ENCODE measurements at places on chromosomes 6 and 20.

DNA sequence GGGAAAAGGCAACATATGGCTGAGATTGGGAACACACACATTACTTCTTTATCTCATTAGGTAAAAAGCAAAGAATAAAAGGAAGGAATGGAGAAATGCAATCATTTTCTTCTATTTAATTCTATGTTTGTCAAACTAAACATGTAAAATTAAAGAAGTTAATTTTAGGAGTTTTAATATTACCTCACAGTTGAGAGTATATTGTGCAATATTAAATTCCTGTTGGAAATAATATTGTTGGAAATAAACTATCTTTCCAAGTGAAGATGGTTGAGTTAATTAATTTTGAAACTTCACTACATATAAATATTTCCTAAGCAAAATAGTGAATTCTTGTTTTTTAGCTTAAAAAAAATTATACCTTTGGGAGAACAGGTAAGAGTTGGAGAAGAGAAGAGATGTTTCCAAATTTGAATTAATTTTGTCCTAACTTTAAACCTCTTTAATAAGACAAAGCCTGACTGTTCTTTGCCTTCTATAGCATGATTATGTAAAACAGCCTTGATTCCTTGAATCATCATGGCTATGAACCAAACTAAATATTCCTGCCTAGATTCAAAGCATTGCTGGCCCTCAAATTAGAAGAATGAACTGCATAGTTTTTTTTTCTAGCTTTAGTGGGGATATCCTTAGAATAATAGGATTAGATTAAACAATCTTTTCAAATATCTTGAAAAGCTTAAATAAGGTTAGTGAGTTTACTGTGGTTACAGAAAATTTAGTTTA, 1349.1 kb upstream of the ADGRB3 start:
- H3K27me3 ChIP-seq: no peaks in the 10 kb centered on the region
- H3K27ac ChIP-seq: no peak overlapping the region
- no peak overlapping the region for H3K4me3 ChIP-seq
- no peaks in the 10 kb centered on the region for H3K36me3 ChIP-seq
- no peak for DNase-seq

GRCh38 chr6:48614326-48614725, 503.3 kb upstream of the PTCHD4 start:
- DNase-seq: no peak
- H3K27ac ChIP-seq: no peak overlapping the region
- H3K27me3 ChIP-seq: no peaks in the 10 kb centered on the region
- no peaks in the 10 kb centered on the region for H3K36me3 ChIP-seq
- no peak overlapping the region for H3K4me3 ChIP-seq

DNA sequence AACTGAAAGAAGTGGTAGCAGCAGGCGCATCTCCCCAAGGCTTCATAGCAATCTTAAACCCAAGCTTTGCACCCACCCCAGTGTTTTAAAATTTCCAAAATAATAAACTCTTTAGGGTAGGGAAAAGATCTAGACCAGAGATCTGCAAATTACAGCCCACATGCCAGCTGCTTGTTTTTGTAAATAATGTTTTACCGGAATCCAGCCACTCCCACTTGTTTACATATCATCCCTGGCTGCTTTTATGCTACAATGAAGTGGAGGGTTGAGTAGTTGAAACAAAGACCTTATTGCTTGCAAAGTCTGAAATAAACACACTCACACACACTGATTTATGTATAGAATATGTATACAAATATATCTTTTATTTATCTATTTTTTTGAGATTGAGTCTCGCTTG, 30.0 kb downstream of the SLX4IP start:
- H3K4me3 ChIP-seq: no peak overlapping the region
- peaks cover 22% of the 10 kb centered on the region for H3K36me3 ChIP-seq
- no peaks in the 10 kb centered on the region for H3K4me1 ChIP-seq
- H3K27ac ChIP-seq: no peak overlapping the region
- no peaks in the 10 kb centered on the region for H3K27me3 ChIP-seq
- DNase-seq: no peak

- DNase-seq: peak; percentile 75
- no peak overlapping the region for H3K4me3 ChIP-seq
Measured at GRCh38 chr20:62500237-62500864, 24.6 kb upstream of the GATA5 start.

- peaks cover 18% of the 10 kb centered on the region for H3K36me3 ChIP-seq
- no peak overlapping the region for H3K27ac ChIP-seq
- H3K27me3 ChIP-seq: no peaks in the 10 kb centered on the region
- H3K4me1 ChIP-seq: no peaks in the 10 kb centered on the region
Measured at GRCh38 chr6:35018746-35019145, 122.4 kb downstream of the TCP11 start.

DNA sequence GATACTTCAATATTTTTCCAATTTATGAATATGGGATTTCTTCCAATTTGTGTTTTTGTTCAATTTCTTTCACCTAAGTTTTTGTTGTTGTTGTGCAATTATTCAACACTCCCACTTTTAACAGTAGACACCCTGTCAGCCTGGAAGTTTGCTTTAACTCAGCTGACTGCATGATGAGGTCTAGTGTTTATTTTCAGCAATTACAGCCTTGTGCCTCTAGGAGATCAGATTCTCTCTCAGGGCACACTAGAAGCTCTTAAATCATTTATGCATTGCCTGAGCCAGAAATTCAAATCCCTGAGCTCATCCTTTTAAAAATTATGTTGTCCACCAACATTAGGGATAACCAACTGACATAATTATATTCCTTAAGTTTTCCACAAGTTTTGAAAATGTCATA, 85.7 kb downstream of the MRAP2 start:
- no peaks in the 10 kb centered on the region for H3K27me3 ChIP-seq
- H3K4me1 ChIP-seq: no peaks in the 10 kb centered on the region
- DNase-seq: no peak

- H3K36me3 ChIP-seq: no peaks in the 10 kb centered on the region
- no peak for DNase-seq
- no peaks in the 10 kb centered on the region for H3K4me1 ChIP-seq
Measured at GRCh38 chr6:25669413-25669812, 17.4 kb downstream of the SCGN start.

DNA sequence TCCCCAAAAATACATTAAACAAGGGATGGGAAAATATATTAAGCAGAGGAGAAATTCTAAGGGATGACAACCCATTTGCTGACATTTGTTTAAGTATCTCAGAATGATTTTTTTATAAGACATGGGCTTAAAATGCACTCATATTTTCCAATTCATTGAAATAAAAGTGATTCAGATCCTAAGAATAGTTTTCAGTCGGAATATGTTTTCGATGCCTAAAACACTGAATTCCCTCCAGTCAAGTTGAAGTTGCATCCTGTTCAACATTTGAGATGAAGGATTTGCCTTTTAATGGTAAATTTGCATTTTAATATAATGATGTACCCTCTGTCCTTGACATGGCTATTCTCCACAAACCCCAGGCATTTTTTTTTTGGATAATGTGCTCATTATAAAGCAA, 79.3 kb downstream of the PTCHD4 start:
- peaks cover 8% of the 10 kb centered on the region for H3K4me1 ChIP-seq
- H3K4me3 ChIP-seq: no peak overlapping the region
- DNase-seq: no peak
- H3K36me3 ChIP-seq: no peaks in the 10 kb centered on the region
- H3K27me3 ChIP-seq: no peaks in the 10 kb centered on the region

- peaks cover 75% of the 10 kb centered on the region for H3K4me1 ChIP-seq
- no peak overlapping the region for H3K4me3 ChIP-seq
- H3K27me3 ChIP-seq: no peaks in the 10 kb centered on the region
- peaks cover 65% of the 10 kb centered on the region for H3K36me3 ChIP-seq
Measured at GRCh38 chr6:159996087-159996622, 27.3 kb downstream of the IGF2R start.

GRCh38 chr20:564192-564591, 20.6 kb upstream of the CSNK2A1 start:
- H3K36me3 ChIP-seq: no peaks in the 10 kb centered on the region
- DNase-seq: no peak
- no peak overlapping the region for H3K4me3 ChIP-seq
- no peak overlapping the region for H3K27ac ChIP-seq
- peaks cover 14% of the 10 kb centered on the region for H3K27me3 ChIP-seq

DNA sequence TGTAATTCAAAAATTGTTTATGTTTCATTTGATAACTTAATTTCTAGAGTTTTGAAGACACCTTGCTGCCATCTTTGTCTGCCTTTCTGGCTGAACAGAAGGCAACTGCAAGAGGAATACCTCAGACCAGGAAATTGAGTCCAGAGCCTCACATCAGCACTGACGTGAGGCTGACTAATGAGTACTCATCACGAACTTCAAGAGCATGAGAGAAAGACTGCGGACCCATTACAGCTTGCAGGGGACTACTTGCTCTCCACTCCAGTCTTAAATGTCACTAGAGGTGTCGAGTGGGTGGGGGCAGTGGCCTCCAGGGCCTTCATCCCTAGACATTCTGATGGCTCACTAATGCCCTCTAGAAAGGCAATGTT, 109.5 kb upstream of the SSTR4 start:
- peaks cover 21% of the 10 kb centered on the region for H3K4me1 ChIP-seq
- H3K36me3 ChIP-seq: no peaks in the 10 kb centered on the region

- H3K27ac ChIP-seq: no peak overlapping the region
- DNase-seq: no peak
- H3K4me3 ChIP-seq: no peak overlapping the region
- no peaks in the 10 kb centered on the region for H3K27me3 ChIP-seq
- no peaks in the 10 kb centered on the region for H3K36me3 ChIP-seq
- no peaks in the 10 kb centered on the region for H3K4me1 ChIP-seq
Measured at GRCh38 chr6:155373276-155373675, 59.0 kb upstream of the TFB1M start.

- DNase-seq: no peak
- no peak overlapping the region for H3K4me3 ChIP-seq
- no peak overlapping the region for H3K27ac ChIP-seq
Measured at GRCh38 chr6:87710090-87710489, 8.1 kb upstream of the AKIRIN2 start.

DNA sequence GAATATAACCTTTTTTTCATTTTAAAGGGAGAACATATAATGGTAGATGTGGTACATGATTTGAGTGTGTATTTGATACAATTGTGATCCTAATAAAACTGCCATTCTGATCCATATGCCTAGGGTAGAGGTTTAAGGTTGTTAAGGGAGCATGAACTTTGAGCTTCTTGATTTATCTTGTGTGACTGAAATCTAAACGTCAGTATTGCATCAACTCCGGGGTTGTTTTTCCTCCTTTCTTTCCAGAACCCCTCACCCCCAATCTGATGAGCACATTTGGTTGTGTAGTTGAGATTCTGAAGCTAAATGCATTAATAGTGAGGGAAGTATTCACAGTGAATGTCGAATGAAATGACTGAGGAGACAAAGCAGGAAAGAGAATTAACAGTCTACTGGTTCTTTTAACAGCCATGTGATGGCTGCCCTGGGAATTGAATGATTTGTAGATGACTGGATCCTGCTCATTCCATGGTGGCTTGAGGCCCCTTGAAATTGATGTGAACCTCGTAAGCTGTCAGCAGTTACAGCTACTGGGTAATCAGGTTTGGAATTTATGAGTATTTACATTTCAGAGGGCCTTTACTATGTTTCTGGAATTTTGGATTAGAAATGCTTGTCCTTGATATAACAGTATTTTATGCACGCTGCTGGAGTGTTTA, 44.8 kb downstream of the FARS2 start:
- no peaks in the 10 kb centered on the region for H3K27me3 ChIP-seq
- H3K36me3 ChIP-seq: no peaks in the 10 kb centered on the region
- no peaks in the 10 kb centered on the region for H3K4me1 ChIP-seq

GRCh38 chr6:1228754-1229191, 83.1 kb upstream of the FOXQ1 start:
- H3K36me3 ChIP-seq: no peaks in the 10 kb centered on the region
- H3K27me3 ChIP-seq: peaks cover 7% of the 10 kb centered on the region
- no peaks in the 10 kb centered on the region for H3K4me1 ChIP-seq
- no peak overlapping the region for H3K27ac ChIP-seq
- no peak for DNase-seq

DNA sequence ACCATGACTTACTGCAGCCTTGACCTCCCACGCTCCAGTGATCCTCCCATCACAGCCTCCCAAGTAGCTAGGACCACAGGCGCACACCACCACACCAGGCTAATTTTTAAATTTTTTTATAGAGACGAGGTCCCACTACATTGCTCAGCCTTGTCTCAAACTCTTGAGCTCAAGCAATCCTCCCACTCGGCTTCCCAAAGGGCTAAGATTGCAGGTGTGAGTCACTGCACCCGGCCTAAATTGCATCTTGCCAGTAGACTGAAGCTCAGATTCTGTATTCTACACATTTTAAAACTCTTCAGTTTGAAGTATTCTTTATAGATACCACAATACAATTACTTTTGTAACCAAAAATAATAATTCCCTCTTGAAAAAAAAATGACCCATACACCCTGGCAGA, 11.4 kb downstream of the NUDT3 start:
- peaks cover 17% of the 10 kb centered on the region for H3K36me3 ChIP-seq
- 0 out of 2 replicates have a peak, but pooled peaks cover 4% of the 10 kb centered on the region for H3K4me1 ChIP-seq
- H3K27ac ChIP-seq: no peak overlapping the region
- DNase-seq: no peak

- no peak for DNase-seq
- H3K27me3 ChIP-seq: no peaks in the 10 kb centered on the region
- H3K4me3 ChIP-seq: no peak overlapping the region
Measured at GRCh38 chr6:44603044-44603686, 215.7 kb downstream of the CDC5L start.

DNA sequence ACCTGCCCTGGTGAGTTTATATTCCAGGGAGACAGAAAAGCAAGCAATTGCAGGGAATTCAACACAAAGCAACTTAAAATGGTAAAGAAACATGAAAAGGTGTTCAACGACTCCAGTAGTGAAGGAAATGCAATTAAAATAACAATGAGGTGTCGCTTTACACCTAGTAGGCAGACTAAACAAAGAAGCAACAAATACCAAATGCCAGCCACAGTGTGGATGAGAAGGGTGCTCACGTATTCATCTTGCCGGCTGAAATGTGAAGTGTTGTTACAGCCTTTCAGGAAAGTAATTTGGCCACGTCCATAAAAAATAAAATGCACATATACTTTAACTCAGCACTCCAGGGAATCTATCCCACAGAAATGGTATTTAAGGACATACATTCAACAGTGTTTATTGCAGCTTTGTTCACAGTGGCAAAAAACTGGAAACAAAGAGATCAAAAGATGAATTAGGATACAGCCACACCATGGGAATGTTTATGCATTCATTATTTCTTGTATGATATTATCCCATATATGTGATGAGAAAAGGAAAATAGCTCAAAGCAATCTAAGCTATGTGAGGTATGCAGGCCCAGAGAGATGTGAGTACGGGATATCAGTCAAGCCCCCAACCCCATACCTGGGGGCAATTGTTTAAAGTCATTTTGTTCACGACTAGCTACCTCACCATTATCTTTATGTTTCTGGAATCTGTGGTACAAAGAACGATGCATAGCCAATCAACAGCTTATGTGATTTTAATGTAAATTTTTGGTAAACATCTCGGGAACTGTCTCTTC, 266.0 kb upstream of the SOX4 start:
- no peak overlapping the region for H3K27ac ChIP-seq
- no peaks in the 10 kb centered on the region for H3K36me3 ChIP-seq
- H3K27me3 ChIP-seq: no peaks in the 10 kb centered on the region
- DNase-seq: no peak
- H3K4me3 ChIP-seq: no peak overlapping the region

GRCh38 chr6:46299253-46299652, 128.5 kb upstream of the ENPP5 start:
- H3K36me3 ChIP-seq: no peaks in the 10 kb centered on the region
- no peaks in the 10 kb centered on the region for H3K4me1 ChIP-seq
- no peak overlapping the region for H3K4me3 ChIP-seq
- peaks cover 13% of the 10 kb centered on the region for H3K27me3 ChIP-seq

Data from DND-41 (cell line).